Stimulated activated CD4-positive, alpha-beta T cell treated with anti-CD3 and anti-CD28 coated beads, TNF-alpha, amount 100 ng/mL, for 1 hour (primary cell): ENCODE measurements at places on chromosomes 3 and 15.

DNA sequence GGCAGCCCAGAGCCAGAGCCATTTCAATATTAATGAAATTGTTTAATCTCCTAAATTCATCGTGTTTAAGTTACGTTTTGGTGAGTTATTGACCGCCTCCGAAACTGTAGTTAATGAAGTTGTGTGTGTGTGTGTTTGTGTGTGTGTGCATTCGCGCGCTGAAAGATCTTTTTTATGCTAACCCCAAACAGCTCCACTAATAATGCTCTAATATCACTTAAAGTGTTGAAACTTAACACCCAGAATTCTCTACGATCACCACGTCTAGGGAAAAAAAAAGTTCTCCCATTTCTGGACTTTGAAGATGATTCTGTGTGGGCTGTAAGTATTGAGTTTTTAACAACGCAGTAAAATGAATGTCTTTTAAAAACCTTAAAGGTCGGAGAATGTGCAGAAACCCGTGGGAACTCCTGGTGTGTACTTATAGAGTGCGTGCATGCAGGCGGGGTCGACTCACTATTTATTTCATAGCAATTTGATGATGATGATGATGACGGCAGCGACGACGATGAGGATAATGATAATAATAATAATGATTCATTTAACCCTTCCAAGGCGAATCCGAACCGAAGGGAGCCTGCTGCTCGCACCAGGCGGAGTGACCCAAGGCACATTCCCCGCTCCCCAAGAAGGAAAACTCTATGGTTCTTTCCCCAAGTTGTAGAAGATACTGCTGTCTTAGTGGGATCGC, 1.4 kb upstream of the FOXB1 start:
- DNase-seq = no peak

GRCh38 chr3:42569593-42570142, 12.1 kb downstream of the SEC22C start:
- no peak for DNase-seq

DNA sequence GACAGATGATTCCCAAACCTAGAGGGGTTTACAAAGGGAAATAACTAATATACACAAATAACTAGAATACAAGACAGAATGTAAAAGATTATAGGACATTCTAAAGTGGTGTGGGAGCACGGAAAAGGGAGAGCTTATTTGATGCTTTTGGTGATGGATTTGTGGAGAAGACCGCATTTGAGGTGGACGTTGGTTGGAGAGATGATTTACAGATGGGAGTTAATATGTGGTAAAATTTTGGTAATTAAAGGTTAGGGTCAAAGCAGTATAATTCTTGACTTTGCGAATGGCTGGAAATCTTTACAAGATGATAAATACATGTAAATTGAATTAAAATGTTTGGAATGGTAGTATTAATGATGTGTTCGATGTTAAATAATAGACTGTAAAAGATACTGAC, 1.2 kb downstream of the KNL1 start:
- no peak for DNase-seq

- DNase-seq = no peak
These were observed 2.7 kb downstream of the IGF1R start for GRCh38 chr15:98651036-98651481.

DNA sequence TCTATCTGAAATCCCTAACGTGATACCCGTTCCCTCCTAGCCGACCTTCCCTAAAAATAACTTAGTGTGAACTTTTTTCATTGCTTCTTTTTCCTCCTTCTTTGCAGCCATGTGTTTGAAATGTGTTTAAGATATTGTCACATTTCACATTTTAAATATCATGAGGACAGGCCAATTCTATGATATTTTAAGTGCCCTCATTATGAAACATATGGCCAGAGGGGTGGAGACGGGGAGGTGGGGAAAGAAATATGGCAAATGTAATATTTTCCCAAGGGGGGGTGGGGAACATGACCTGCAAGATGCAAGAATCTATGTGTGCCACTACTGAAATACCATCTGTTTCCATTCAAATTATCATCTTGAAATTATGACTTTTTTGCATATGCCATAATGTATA, 1039.2 kb downstream of the AGBL1 start:
- DNase-seq = no peak

GRCh38 chr3:39143051-39143885, 10.1 kb downstream of the CSRNP1 start:
- DNase-seq = no peak

DNA sequence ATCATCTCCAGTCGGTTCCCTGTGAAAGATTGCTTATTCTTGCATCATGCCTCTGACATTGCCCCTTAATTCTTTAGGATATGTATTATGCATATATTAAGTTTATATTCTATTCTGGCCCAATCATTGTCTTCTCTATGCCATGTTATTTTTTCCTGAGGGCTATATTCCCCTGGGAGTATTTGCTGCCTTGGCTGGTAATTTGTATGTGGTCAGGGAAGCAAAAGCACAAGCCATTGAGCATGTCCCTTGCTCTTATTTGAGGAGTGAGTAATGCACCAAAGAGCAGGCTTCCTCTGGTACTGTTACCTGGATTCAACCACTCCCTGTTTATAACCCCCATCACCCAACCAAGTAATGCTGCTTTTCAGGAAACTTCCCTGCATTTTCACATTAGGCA, 36.3 kb downstream of the STAC start:
- no peak for DNase-seq

DNA sequence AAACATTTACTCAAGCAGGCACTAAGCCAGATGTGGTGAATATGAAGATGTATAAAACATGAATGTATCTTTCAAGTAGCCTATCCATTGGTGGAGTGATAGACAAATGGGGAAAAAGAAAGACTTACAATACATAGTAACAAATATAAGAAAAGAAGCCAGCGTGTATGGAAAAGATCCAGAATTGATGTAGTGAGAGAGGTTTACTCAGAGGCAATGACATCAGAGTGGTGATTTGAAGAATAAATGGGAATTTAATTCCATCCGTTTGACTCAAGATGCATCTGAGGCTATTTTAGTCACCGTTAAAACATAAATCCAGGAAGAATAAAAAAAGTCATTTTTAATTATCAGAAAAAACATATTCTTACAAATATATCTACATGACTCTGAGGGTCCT, 162.6 kb downstream of the IL1RAP start:
- DNase-seq = no peak

DNA sequence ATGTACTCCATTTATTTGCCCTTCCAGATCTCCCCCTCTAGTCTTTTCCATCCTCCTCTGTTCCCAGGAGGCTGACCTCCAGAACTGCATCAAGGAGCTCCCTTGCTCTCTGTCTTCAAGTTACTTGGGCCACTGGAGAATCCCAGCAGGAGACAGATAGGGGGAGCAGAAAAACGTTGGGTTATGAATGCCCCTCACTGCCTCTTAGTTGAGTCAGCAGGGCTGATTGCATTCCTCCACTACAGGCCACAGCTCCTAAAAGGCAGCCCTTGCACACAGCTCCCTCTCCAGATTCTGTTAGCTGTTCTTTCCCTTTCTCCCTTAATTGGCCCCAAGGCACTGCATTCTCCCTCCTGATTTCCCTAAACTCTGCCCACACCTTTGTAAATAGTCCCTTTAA, 12.4 kb upstream of the CEP152 start:
- no peak for DNase-seq

DNA sequence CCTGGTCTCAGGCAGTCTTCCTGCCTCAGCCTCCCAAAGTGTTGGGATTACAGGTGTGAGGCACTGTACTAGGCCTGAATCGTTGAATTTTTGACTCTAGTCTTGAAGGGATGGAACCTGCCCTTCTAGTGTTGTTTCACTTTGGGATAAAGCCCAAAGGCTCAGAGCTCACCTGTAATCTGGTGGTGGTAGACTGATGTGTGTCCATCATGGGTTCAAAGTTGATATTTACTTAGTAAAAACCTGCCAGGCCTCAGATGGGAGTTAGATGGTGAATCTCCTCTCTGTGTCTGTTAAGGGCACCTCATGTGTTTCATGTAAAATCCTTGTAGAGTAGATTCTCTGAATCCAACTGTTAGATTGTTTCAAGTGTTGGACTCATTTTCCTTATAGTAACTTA, 41.1 kb downstream of the FNDC3B start:
- DNase-seq = no peak

DNA sequence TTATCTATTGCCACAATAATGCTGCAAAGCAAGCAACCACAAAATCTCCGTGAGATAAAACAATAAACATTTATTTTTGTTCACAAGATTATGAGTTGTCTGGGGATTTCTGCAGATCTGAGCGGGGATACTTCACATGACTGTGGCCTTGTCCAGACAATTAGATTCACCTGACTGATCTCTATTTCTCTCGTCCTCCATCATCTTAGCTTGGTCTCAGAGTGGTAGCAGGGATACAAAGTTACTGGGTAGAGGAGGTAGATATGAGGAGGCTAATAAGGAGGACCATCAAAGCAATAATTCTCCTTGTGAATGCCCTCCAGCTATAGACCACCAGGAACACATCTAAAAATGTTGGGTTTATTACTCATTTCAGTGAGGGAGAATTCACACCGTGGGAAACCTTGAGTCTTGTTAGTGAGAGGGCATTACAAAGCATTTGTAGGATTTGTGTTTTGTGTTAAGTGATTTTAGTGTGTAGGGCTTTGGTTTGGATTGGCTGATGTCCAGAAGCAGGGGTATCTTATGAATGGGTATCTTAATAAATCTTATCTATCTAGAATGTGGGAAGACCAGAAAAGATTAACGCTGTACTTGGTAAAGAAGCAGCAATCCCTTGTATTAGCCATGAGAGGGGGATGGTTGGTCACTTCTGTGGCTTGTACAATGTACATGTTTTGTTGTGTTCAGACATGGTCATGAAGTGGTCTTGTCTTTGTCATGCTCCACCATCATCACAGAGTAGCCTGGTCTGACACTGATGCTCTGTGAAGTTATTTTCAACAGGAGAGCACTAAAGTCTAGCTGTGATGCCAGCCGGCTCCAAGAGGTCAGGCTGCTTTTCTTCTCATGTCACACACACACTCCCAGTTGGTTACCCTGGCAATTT, 287.6 kb upstream of the STT3B start:
- DNase-seq = no peak

- DNase-seq = no peak
These were observed 257.9 kb downstream of the UBE2E2 start for GRCh38 chr3:23461069-23461468.

DNA sequence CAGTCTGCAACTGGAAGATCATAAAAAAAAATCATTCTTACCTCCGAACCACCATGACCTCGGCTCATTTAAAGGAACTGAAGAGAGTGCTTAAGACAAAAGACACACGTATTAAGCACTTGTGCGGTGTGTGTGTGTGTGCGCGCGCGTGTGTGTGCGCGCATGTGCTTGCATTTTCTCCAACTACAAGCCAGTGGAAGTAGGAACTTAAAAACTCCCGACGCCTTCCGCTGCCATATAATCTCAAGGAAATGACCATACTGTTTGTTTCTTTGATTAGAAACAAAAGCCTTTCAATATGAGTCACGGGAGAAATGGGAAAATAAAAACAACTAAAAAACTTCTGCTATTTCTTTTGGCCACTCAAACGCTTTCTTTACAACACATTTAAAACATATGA, 32.4 kb downstream of the FRMD4B start:
- no peak for DNase-seq

GRCh38 chr3:13189639-13190377, 116.6 kb upstream of the IQSEC1 start:
- no peak for DNase-seq

GRCh38 chr3:178060407-178060806, 475.8 kb upstream of the KCNMB2 start:
- DNase-seq = no peak

DNA sequence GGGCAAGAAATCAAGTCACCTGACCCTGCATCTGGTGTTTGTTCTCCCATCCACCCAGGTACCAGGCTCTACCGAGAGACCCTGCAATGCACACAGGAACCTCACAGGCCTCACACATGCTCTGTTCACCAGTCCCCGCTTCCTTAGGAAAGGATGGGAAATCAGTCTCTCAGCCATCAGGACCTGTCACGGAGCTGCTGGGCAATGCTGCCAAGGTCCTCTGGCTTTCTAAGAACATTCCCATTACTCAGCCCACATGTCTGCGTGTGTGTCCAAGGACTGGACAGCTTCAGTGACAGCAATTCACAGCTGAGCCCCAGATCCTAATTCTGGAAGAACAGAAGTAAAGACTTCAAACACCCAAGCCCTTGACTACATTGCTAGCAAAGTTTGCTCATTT, 6.5 kb upstream of the SRGAP3 start:
- DNase-seq = no peak

GRCh38 chr15:68051109-68051508, 3.0 kb upstream of the PIAS1 start:
- no peak for DNase-seq

GRCh38 chr3:175311946-175312345, 452.8 kb downstream of the NAALADL2 start:
- no peak for DNase-seq

DNA sequence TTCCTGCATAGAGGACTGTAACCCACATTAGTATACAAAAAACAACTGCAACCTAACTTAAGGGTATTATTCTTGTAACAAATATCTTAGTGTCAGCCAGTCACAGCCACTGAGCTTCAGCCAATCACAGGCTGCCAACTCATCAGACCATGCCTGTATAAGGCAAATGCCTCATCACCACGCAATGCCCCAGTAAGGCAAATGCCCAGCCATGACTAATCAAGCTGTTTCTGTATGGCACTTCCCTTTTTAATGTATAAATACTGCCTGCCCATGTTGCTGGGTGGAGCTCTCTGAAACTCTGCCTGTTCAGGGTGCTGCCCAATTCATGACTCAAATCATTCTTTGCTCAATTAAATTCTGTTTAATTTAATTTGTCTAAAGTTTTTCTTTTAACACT, 18.4 kb upstream of the GABRA5 start:
- DNase-seq = no peak

DNA sequence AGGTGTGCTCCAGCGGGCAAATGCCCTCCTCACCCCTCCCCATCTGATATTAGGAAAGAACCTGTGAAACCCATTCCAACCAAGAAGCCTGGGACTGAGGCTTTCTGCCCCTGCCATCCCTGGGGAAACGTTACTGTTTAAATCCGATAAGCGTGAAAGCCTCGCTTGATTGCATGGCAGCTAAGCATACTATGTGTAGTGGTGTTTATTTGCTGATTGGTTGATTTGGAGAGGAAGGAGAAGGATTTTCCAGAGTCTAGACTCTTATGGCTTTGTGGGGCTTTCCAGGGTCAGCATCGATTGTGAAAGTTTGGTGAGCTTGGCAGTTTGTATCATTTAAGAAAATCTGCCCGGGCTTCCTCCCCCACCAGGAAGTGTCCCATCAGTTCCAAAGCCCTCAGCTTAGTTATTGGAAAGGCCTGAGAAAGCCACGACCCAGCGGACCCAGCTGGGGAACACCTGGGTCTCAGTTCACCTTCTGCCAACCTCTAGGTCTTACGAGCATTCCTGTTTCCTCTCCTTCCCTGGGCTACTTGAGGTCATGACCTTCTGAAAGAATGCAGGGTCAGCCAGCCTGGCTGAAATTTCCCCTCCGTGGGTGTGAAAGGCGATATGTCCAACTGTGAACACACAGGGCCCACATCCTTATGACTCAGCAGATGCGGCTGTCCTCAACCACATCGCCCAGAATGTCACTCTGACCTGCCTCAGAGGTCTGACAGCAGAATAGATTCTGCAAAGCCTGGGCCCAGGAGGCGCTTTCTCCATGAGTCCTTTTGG, 62.8 kb upstream of the HERC1 start:
- no peak for DNase-seq

GRCh38 chr3:129005526-129006303, 4.6 kb downstream of the EFCC1 start:
- no peak for DNase-seq
